A673 (cell line): ENCODE measurements at places on chromosomes 2 and 18. TPM values are rescaled to one million over a fixed set of nuclear protein-coding genes. Genes with fewer than 3 reads are reported as not detected.

DNA sequence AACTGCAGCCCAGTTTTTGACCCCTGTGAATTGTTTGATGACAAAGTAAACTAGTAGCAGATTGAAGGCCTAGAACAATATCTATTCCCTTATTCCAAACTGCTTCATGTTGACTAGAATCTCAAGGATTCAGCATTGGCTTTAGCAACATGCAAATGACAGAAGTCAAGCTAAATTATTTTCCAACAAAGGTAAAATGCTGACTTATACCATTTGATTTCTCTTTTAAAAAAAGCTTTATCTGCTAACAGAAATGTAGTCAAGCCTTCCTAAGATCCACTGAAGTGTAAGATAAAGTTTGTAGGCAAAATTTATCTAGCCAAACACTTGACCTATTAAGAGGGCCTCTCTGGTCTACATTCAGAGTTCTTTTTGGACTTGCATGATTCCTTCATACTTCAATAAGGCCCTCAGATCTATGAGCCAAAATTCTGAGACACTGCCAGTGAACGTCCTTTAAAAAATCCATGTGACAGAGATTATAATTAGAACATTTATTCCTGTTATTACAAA is 9.5 kb upstream of the CYBRD1 start:
- DNase-seq, result no peak

DNA sequence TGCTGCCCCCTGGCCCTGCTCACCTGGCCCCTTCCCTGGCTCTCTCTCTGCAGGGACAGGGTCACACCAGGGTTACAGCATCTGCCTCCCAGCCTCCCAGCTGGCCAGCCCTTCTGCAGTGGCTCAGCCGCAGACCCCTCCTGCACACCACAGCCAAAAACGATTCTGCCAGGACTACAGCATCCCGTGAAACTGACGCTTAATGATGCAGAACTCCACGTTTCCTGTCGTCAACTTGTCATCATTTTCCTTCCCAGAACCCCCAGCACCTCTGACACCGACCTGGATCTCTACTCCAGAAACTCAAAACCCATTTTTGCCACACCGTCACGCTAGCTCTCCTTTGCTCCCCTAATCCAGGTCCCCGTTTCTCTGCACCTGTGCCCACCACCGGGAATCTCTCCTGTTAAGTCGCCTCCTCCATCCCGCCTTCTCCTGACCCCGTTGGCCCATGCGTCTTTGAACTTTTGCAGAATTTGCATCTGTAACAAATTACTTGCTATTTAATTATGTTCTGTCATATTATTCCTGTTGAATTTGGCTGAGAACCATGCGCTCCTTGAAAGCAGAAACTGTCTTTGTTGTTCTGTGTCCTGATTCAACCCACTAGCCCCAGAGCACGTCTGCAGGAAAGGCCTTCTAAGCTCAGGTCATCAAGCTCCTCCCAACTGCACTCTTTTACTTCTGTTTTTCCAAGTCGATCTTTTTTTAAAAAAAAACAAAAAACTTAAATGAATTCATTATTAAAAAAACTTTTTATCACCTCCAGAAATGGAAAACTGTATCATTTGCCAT is 173.2 kb upstream of the COPS8 start:
- no peak for DNase-seq

Gene SLC35F5
- total RNA-seq, result 26.2 and 28.0 TPM in 2 replicates

- DNase-seq, result peak; percentile 54
Measured at GRCh38 chr2:136384531-136385303, 266.8 kb upstream of the CXCR4 start.

Gene XIRP2
- total RNA-seq, result 0.04 and 0.17 TPM in 2 replicates

DNA sequence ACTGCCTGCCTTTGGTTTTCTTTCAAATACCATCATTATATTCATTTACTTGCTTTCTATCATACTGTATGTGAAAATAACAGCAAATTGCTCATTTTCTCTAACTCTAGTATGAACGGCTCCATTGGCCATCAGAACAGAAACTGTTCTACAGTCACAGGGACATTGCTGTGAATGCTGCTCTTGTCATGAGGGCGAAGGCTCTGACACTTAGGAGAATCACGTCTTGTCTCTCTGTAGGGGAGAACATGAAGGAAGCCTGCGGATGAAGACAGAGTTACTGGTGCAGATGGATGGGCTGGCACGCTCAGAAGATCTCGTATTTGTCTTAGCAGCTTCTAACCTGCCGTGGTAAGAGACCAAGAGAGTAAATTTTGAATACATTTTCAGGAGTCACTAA is 41.7 kb upstream of the ELOA2 start:
- DNase-seq, result no peak

Gene STPG4
- total RNA-seq, result 0.37 and 0.75 TPM in 2 replicates

- DNase-seq, result no peak
Measured at GRCh38 chr2:224208007-224208406, 168.9 kb upstream of the SERPINE2 start.

GRCh38 chr2:190707726-190708125 is 58.8 kb downstream of the NAB1 start:
- no peak for DNase-seq

DNA sequence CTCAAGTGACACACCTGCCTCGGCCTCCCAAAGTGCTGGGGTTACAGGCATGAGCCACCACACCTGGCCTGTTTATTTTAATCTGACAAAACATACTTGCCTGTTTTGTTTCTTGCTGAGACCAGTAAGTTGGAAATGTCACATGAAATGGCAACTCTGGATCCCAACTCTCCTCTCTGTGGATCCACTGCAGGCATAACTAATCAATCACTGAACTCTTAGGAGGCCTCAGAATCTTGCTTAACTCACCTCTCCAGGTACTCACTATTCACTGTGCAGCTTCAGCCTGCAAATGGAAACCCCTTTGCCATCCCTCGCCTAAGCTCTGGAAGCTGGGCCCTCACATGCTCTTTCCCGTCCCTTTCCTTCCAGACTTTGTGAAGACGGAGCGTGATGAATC is 56.4 kb upstream of the ATG16L1 start:
- DNase-seq, result no peak

DNA sequence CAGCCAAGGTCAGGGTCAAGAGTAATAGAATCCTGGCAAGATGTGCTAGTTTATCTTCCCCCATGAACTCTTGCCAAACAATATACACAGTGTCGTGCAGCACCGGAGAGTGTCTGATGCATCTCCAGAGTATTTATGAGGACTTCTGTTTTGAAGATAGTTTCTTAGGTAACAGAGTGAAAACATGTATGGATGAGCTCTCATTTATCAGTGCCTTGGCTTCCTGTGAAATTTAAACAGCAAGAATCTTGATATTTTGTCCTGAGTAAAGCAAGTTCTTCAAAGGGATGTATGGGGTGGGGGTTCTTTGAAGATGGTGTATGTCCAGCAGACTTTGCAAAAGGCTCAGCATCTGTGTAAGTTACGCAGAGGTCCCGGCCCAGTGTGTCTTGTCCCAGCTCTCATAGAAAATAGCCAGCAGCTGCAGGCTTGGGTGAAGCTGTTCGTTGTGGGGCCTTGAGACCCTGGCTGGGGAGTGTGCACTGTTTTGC is 361.0 kb upstream of the NT5C1B start:
- no peak for DNase-seq

DNA sequence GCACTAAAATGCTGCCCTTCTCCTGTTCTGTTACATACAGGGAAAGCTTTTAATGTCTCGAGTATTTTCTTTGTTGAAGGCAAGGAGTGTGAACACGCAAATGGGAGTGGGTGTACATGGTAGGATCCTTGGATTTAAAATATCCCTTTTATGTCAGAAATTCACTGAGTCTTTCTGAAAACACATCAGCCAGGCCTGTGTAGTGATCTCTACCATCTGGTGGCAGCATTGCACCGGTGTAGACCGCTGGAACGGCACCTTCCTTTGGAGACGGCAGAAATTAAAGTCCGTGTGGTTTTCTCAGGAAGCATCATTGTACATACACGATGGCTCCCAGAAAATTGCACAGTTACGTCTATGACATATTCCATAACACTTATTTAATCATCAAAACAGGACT is 515.8 kb downstream of the GALR1 start:
- DNase-seq, result peak; percentile 3

DNA sequence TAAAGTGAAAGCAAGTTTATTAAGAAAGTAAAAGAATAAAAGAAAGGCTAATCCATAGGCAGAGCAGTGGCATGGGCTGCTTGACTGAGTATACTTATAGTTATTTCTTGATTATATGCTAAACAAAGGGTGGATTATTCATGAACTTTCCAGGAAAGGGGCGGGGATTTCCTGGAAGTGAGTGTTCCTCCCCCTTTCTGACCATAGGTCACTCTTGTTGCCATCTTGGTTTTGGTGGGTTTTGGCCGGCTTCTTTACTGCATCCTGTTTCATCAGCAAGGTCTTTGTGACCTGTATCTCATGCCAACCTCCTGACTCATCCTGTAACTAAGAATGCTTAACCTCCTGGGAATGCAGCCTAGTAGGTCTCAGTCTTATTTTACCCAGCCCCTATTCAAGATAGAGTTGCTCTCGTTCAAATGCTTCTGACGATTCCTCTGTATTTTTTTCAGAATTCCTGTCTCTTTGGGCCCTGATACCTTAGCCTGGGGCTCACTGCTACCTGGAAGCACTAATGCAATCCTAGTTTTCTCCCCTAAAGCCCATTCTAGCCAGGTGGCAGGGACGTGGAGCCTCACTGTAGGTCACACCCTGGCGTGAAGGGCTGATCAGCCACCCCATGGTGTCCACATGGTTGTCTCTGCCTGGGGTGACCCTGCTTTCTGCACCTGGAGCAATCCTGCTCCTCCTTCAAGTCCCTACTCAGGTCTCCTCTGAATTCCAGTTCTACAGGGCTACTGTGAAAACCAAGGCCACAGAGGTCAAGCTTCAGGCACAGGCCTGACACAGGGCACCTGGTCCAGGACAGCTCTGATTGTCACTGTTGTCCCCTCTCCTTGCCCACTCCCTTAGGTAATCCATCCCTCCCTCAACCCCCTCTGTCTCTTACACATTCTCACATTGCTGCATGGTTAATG is 6.0 kb upstream of the SLC35F6 start:
- peak; percentile 84 for DNase-seq

Gene ARHGEF33
- 0.09 and 0.35 TPM in 2 replicates for total RNA-seq

Gene LIMS1
- total RNA-seq, result 42.9 and 43.9 TPM in 2 replicates

Gene GTF2A1L
- 0.26 TPM in 1 of 2 replicates, not detected in the other for total RNA-seq

- DNase-seq, result no peak
Measured at GRCh38 chr18:61308795-61309393, 24.3 kb upstream of the CDH20 start.

GRCh38 chr2:238060096-238060541 is 682 bp upstream of the SCLY start:
- DNase-seq, result peak; percentile 73

Gene YWHAQ
- total RNA-seq, result 505 and 533 TPM in 2 replicates

- no peak for DNase-seq
Measured at GRCh38 chr2:232104076-232104646, 142.6 kb downstream of the DIS3L2 start.

GRCh38 chr2:230893841-230894781 is 29.4 kb downstream of the ITM2C start:
- no peak for DNase-seq

DNA sequence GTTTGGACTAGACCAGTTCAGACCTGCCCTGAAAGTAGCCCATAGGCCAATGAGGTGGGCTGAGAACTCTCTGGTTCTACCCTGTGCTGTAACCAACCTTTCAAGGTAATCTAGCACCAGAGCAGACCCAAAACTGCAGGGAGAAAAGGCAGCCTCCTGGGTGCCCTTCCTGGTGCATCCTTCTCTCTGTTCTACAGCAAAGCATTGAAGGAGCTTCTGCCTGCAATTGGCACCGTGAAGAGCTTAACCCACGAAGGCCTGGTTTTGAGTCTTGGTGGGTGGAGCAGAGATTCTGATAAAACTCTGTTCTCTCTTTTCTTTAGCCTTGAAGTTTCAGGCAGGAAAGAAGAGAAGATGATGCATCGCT is 55.5 kb downstream of the LIPG start:
- no peak for DNase-seq

DNA sequence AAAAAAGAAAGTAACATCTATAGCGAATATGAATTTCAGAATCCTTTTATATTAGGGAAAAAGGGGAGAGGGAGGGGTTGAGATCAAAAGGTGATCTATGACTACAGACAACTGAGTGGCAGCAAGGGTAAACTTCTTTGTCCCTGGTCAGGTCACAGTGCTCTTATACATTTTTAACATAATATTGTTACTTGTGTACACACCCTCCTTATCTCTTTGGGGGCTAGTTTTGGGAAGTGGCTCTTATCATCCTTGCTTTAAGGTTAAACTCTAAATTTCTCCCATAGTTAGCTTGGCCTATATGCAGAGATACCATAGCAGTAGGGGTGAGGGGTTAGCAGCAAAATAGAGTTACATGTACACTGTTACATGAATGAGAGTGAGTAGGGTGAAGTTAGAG is 31.6 kb upstream of the ATG16L1 start:
- no peak for DNase-seq

DNA sequence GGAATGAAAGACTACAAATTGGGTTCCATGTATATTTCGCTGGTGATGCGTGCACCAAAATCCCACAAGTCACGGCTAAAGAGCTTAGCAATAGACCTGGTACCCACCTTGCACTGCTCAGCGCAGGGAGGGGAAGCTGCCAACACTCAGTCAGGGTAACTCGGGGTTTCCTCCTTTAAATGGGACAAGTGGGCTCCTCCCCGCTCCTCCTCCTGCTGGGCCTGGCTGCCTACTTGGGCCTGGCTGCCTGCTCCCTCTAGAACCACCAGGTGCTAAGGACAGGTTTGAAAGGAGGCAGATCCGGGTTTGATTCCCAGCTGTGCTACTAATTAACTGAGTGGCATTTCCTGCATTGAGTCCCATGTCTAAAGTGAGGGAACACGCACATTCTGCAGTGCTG is 23.4 kb downstream of the MYO7B start:
- no peak for DNase-seq

- DNase-seq, result peak; percentile 54
Measured at GRCh38 chr2:196849895-196850294, 40.7 kb upstream of the C2orf66 start.

- DNase-seq, result no peak
Measured at GRCh38 chr2:195572895-195573683, 83.9 kb upstream of the SLC39A10 start.

Gene ZAP70
- total RNA-seq, result not detected in 2 replicates

GRCh38 chr18:65239787-65240186 is 511.0 kb upstream of the CDH7 start:
- DNase-seq, result no peak

- no peak for DNase-seq
Measured at GRCh38 chr18:47582093-47582492, 330.6 kb upstream of the SKOR2 start.

Gene ARHGAP15
- total RNA-seq, result not detected in 2 replicates

Gene B3GNT7
- 0.09 TPM in 1 of 2 replicates, not detected in the other for total RNA-seq

Gene FTCDNL1
- 0.88 and 1.0 TPM in 2 replicates for total RNA-seq

GRCh38 chr2:128396946-128397345 is 78.3 kb upstream of the HS6ST1 start:
- DNase-seq, result no peak

DNA sequence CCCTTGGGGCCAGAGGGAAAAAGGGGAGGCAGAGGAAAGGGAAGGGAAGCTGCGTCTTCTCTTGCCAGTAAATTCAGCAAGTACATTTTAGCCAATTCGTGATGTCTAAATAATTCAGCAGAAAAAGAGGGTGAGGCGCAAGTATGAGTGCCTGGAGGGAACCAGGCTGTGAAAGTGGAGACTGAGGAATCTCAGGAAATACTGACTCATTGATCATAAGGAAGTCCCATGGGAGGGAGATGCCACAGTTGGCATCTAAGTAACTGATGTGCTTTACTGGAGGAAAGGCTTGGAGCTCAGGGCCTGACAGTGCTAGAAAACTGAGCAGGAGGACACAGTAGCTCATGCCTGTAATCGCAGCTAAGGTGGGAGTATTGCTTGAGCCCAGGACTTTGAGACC is 31.1 kb downstream of the KIF5C start:
- DNase-seq, result peak; percentile 37

- DNase-seq, result peak; percentile 99
Measured at GRCh38 chr2:223093436-223094241, 41.6 kb downstream of the KCNE4 start.

GRCh38 chr18:63290821-63291200 is 28.8 kb downstream of the BCL2 start:
- DNase-seq, result no peak
